ENCODE measurements at places on chromosomes 5 and 9.

DNA sequence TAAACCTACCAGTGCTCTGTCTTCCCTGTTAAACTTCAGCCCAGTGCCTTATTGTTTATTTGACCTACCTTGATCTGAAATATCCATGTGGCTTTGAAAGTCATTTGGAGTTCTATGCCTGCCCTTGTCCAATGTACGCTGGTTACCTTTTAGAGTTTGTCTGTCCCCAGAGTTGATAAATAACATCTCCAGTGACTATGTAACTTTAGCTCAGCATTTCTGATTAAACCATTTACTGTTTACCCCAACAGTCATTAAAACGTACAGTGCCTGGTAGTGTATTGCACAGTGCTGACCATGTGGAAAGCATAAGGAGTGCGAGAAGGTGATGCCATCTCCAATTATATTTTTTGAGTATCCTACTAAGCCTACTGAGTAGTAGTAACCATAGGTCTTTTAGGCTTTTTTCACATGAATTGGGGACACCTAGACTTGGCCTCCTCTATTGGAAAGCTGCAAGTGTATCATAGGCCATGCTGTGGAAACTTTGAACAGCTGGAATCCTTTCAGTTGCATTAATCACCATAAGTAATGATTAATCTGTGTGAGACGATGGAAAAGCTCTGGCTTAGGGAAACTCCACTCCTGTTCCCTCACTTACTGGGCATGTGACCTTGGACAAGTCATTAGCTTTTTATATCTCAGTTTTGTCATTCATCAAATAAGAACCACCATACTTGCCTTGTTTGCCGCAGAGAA lies 93.5 kb downstream of the MAST4 start:
- DNase-seq = no peak
- H3K27me3 ChIP-seq = no peaks in the 10 kb centered on the region
- no peak overlapping the region for H3K27ac ChIP-seq
- H3K4me1 ChIP-seq = no peaks in the 10 kb centered on the region

GRCh38 chr5:95900383-95900958 lies 61.2 kb downstream of the ELL2 start:
- no peaks in the 10 kb centered on the region for H3K36me3 ChIP-seq
- no peak for DNase-seq
- H3K27me3 ChIP-seq = no peaks in the 10 kb centered on the region
- H3K4me3 ChIP-seq = no peak overlapping the region
- H3K27ac ChIP-seq = no peak overlapping the region

- no peaks in the 10 kb centered on the region for H3K4me1 ChIP-seq
- no peaks in the 10 kb centered on the region for H3K36me3 ChIP-seq
- H3K27me3 ChIP-seq = no peaks in the 10 kb centered on the region
- no peak overlapping the region for H3K27ac ChIP-seq
- H3K4me3 ChIP-seq = no peak overlapping the region
Measured at GRCh38 chr5:130115686-130116085, 211.4 kb downstream of the CHSY3 start.

DNA sequence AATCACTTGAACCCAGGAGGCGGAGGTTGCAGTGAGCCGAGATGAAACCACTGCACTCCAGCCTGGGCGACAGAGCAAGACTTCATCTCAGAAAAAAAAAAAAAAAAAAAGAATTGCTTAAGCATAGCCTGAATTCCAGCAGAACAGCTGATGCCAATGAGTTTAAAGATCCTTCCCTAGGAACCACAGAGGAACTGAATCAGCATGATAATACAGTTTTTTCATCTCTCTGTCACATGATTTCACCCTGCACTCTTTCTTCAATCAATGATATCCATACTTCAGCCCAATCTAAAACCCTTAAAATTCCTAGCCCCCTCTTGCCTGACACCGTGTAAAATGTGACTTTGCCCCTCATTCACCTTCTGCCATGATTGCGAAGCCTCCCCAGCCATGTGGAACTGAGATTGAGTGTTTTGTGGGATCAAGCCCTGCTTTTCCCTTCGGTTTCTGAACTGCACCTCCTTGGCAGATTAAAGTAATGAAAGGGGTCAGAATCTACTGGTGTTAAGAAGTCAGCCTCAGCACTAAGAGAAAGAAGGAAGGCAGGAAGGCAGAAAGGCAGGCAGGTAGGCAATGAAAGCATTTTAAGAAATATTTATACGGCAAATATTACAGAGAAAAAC lies 20.9 kb upstream of the DMXL1 start:
- H3K36me3 ChIP-seq = no peaks in the 10 kb centered on the region
- H3K4me3 ChIP-seq = no peak overlapping the region
- H3K27ac ChIP-seq = no peak overlapping the region
- H3K4me1 ChIP-seq = no peaks in the 10 kb centered on the region
- DNase-seq = no peak

DNA sequence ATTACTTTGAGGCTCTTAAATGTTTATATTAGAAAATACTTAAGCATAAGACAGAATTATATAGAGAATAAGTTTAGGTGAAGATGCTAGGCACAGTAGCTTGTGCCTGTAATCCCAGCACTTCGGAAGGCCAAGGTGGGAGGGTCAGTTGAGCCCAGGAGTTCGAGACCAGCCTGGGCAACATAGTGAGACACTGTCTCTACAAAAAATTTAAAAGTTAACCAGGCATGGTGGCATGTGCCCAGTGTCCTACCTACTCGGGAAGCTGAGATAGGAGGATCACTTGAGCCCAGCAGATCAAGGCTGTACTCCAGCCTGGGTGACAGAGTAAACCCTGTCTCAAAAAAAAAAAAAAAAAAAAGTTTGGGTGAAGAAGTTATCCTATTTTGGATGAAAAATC lies 61.7 kb downstream of the BAAT start:
- DNase-seq = no peak
- H3K36me3 ChIP-seq = no peaks in the 10 kb centered on the region
- H3K27me3 ChIP-seq = no peaks in the 10 kb centered on the region
- no peak overlapping the region for H3K27ac ChIP-seq

DNA sequence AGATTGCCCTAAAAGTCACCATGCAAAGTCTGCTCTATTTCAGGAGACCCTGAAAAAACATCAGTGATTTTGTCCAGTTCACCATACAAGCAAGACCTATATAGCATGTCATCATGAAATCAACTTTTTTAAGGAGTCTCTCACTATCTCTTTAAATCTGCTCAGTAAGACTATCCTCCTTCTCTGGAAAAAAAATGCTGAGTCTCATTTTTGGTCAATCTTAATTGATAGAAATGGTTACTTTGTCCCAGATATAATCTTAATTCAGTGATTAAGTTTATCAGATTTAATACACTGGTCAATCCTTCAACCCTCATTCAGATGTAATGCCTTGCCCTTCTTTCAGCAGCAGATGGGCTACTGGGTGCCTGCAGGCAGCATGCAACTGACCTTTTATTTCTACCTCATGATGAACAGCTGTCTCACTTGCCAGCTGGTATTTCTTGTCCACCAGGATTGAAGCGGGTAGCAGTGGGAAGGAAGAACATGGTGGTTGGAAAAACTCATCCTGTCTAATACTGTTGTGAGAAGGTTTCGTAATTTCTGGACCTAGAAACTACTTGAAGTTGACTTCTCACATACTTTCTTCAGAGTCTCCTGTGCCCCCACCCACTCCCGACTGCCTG lies 375.3 kb downstream of the DNAH5 start:
- no peak for DNase-seq
- no peaks in the 10 kb centered on the region for H3K27me3 ChIP-seq
- no peaks in the 10 kb centered on the region for H3K4me1 ChIP-seq
- H3K36me3 ChIP-seq = no peaks in the 10 kb centered on the region
- H3K4me3 ChIP-seq = no peak overlapping the region

DNA sequence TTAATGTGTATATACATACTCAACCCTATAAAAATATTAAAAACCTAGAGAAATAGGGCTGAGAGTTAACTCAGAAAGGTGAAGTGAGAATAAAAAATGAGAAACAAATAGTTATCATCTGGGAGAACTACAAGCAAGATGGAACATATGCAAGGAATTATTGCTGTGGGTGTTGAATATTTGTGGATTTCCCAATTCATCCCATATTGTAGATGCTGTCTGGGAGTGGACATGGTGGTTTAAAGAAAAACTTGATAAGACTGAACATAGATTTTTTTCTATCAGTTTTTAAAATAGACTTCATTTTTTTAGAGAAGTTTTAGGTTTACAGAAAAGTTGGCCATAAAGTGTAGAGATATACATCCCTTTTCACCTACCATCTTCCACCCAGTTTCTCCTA lies 263.5 kb downstream of the SPATA31D1 start:
- H3K27me3 ChIP-seq = no peaks in the 10 kb centered on the region
- H3K4me3 ChIP-seq = no peak overlapping the region
- H3K27ac ChIP-seq = no peak overlapping the region

- H3K27ac ChIP-seq = no peak overlapping the region
- H3K36me3 ChIP-seq = no peaks in the 10 kb centered on the region
- peak; percentile 25 for DNase-seq
- no peak overlapping the region for H3K4me3 ChIP-seq
- H3K27me3 ChIP-seq = no peaks in the 10 kb centered on the region
Measured at GRCh38 chr5:11719888-11720481, 184.3 kb downstream of the CTNND2 start.

- no peaks in the 10 kb centered on the region for H3K27me3 ChIP-seq
- H3K36me3 ChIP-seq = no peaks in the 10 kb centered on the region
- no peaks in the 10 kb centered on the region for H3K4me1 ChIP-seq
- DNase-seq = no peak
- H3K27ac ChIP-seq = no peak overlapping the region
Measured at GRCh38 chr9:112853882-112854585, 36.6 kb downstream of the SLC46A2 start.

DNA sequence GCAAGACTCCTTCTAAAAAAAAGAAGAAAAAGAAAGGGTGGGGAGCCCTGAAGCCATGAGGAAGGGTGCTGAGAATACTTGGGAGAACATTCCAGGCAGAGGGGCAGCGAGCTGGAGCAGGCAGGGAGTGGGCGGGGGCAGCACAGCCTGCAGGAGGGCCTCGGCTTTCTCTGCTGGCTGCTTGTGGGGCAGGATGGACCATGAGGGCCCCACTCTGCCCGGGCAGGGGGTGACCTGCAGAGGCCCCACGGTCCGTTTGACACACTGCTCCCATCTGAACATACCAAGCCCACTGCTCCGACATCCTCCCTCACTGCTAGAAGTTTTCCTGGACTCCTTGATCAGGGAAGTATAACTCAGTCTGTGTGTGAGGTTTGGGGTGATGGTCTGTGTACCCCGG lies 11.7 kb upstream of the NUP214 start:
- H3K4me3 ChIP-seq = no peak overlapping the region
- no peaks in the 10 kb centered on the region for H3K36me3 ChIP-seq
- DNase-seq = no peak
- no peaks in the 10 kb centered on the region for H3K4me1 ChIP-seq
- no peak overlapping the region for H3K27ac ChIP-seq

DNA sequence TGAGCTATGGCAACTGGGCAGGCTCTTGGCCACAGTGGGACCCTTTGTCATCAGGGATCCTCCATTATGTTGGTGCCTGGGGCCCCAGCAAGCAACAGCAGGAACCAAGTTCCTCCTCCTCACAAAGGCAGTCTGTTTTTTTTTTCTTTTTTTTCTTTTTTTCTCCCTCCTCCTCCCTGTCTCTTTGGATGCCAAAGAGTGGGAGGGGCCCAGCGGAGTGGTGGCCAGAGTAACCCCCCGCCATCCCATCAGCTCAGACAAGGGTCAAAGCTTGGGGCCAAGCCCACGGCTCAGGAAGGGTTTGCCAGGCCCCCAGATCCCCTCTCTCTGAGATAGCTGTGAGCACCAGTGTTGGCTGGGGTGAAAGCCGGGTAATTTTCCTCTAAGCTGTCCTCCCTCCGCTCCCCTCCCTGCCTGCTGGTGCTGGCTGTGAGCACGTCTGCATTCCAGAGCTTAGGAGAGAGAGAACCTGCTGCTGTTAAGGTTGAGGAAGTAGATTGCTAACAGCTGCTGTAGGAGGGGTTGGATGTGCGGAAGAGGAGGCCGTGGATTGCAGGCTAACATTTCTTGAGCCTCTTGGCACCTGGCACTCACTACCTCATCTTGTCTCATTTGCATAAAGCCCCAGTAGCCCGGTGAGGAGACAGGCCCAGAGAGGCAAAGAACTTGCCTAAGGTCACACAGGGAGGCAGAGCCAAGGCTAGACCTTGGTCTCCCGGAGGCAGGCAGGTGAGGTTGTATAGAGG lies 21.2 kb downstream of the GSN start:
- peak; percentile 65 for DNase-seq
- H3K27me3 ChIP-seq = no peaks in the 10 kb centered on the region
- H3K36me3 ChIP-seq = no peaks in the 10 kb centered on the region

GRCh38 chr5:42089705-42090104 lies 164.6 kb downstream of the FBXO4 start:
- no peak for DNase-seq
- H3K4me3 ChIP-seq = no peak overlapping the region
- no peaks in the 10 kb centered on the region for H3K4me1 ChIP-seq
- H3K27ac ChIP-seq = no peak overlapping the region
- H3K36me3 ChIP-seq = no peaks in the 10 kb centered on the region
